ENCODE measurements at places on chromosomes 12 and 14. TPM values are rescaled to one million over a fixed set of nuclear protein-coding genes. Genes with fewer than 3 reads are reported as not detected.

The KCNA5 gene
- not detected for total RNA-seq

The SLCO1B1 gene
- not detected for total RNA-seq

- H3K27me3 ChIP-seq, result no peaks in the 10 kb centered on the region
- peaks cover 45% of the 10 kb centered on the region for H3K4me1 ChIP-seq
- H3K4me3 ChIP-seq, result peak overlapping the region; percentile 28
- peak; percentile 95 for DNase-seq
Measured at GRCh38 chr12:46430340-46430948, 57.9 kb upstream of the SLC38A2 start.

DNA sequence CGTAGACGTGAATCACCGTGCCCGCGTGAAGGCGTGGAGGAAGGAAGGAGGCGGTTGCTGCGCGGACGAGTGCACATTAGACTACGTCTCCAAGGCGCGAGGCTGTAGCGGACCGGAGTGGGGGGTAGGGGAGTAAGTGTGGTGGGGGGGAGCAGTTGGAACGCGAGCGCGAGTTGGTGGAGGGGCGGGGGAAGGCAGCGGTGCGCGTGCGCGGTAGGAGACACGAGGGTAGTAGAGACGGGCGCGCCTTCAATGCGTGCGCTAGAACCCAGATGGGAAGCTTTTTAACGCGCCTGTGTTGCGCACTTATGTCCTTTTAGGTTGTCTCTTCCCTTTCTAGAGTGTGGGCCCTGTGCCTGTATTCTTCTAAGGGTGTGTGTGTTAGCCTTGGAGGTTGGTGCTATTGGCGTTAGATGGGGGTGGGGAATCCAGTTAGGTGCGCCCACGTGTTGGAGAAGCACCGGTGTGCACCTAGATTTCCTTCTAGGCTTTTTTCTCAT is 604 bp downstream of the EIF4B start:
- H3K27ac ChIP-seq, result peak overlapping the region; percentile 94
- peak overlapping the region; percentile 88 for H3K4me3 ChIP-seq
- no peaks in the 10 kb centered on the region for H3K27me3 ChIP-seq
- H3K4me1 ChIP-seq, result peaks cover 47% of the 10 kb centered on the region
- peaks cover 42% of the 10 kb centered on the region for H3K36me3 ChIP-seq

The AMIGO2 gene
- total RNA-seq, result 19.3 TPM

DNA sequence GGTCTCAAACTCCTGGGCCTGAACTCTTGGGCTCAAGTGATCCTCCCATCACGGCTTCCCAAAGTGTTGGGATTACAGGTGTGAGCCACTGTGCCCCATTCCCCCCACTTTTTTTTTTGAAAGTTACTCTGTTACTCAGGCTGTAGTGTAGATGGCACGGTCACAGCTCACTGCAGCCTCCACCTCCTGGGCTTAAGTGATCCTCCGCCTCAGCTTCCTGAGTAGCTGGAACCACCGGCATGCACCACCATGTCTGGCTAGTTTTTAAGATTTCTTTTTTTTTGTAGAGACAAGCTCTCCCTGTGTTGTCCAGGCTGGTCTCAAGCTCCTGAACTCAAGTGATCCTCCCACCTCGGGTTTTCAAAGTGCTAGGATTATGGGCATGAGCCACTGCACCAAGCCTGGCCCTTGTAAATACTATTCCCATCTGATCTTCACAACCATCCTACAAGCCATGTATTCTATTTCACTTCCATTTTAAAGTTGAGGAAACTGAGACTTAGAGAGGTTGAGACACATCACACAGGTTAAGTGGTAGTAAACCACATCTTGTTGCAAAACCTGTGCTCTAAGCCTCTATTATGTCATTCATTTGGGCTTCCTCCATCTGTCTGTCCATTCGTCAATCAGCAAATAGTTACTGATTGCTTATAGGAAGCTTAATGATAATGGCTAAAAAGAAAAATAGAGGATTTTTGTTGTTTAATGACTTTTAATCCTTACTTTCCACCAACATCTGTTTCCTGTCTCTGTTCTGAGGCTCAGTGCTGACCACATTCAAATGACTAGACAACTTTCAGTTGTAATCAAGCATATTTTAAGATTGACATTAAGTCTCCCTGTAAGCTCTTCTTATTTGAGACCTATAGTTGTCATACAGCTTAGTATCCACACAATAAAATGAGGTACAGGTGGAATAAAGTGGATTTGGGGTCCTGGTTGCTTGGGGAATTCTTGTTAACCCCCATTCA is 9.2 kb downstream of the ASCL4 start:
- DNase-seq, result no peak
- H3K4me1 ChIP-seq, result no peaks in the 10 kb centered on the region
- no peak overlapping the region for H3K27ac ChIP-seq
- peaks cover 60% of the 10 kb centered on the region for H3K27me3 ChIP-seq

- H3K36me3 ChIP-seq, result peaks cover 77% of the 10 kb centered on the region
- no peak overlapping the region for H3K4me3 ChIP-seq
- H3K4me1 ChIP-seq, result peaks cover 21% of the 10 kb centered on the region
- DNase-seq, result no peak
Measured at GRCh38 chr12:132026061-132026795, 76.5 kb downstream of the EP400 start.

DNA sequence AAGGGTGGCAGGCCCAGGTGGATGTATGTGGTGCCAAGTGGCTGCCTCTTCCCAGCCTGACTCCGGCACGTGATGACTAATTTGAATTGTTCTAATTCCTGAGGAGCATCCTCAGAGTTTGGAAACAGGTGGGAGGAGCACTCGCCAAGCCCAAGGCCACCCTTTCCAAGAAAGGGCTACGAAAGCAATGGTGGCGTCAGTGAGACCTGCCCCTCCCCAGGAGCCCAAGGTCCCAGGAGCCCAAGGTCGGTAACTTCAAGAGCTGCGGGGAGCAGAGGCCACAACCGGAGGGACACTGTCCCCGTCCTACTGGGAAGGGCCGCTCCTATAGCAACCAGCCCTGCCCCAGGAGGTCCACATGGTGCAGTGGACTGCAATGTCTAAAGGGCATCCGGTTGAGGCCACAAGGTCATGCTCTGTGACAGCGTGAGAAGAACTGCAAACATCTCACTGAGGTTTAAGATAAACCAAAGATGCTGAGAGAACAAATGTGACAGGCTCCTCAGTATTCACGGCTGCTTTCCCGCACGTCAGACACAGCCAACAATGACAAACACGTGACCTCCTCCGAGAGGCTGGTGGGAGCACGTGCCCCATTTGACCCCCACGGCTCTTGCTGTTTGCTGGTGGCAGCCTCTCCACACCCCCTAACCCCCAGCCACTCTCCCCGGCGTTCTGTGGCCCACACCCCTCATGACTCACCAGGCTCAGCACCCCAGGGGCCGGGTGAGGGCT is 79.6 kb downstream of the ITPK1 start:
- no peak overlapping the region for H3K4me3 ChIP-seq
- DNase-seq, result peak; percentile 39
- no peaks in the 10 kb centered on the region for H3K36me3 ChIP-seq
- peaks cover 52% of the 10 kb centered on the region for H3K4me1 ChIP-seq
- H3K27me3 ChIP-seq, result no peaks in the 10 kb centered on the region

DNA sequence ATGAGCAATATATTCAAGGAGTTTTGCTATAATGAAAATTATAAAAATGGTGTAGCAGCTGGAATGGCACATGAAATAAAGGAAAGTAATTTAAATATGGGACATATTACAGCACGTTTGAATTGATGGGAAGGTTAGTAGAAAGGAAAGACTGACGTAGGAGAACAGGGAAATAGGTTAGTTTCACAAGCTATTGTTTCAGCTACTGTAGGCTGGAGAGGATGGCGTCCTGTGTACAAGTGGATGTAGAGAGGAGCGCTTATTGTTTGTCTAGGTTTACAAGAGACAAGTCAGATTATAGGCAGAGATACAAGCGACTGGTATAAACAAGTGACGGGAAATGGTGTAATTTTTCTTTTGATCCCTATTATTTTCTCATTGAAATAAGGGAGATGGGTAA is 431.2 kb upstream of the PDE3A start:
- H3K27me3 ChIP-seq, result peaks cover 8% of the 10 kb centered on the region
- no peak overlapping the region for H3K4me3 ChIP-seq
- H3K27ac ChIP-seq, result no peak overlapping the region

The SLC16A7 gene
- total RNA-seq, result 11.4 TPM

GRCh38 chr14:70317969-70318634 is 41.4 kb downstream of the COX16 start:
- H3K36me3 ChIP-seq, result no peaks in the 10 kb centered on the region
- DNase-seq, result peak; percentile 73
- H3K27me3 ChIP-seq, result peaks cover 13% of the 10 kb centered on the region
- no peaks in the 10 kb centered on the region for H3K4me1 ChIP-seq
- no peak overlapping the region for H3K27ac ChIP-seq

DNA sequence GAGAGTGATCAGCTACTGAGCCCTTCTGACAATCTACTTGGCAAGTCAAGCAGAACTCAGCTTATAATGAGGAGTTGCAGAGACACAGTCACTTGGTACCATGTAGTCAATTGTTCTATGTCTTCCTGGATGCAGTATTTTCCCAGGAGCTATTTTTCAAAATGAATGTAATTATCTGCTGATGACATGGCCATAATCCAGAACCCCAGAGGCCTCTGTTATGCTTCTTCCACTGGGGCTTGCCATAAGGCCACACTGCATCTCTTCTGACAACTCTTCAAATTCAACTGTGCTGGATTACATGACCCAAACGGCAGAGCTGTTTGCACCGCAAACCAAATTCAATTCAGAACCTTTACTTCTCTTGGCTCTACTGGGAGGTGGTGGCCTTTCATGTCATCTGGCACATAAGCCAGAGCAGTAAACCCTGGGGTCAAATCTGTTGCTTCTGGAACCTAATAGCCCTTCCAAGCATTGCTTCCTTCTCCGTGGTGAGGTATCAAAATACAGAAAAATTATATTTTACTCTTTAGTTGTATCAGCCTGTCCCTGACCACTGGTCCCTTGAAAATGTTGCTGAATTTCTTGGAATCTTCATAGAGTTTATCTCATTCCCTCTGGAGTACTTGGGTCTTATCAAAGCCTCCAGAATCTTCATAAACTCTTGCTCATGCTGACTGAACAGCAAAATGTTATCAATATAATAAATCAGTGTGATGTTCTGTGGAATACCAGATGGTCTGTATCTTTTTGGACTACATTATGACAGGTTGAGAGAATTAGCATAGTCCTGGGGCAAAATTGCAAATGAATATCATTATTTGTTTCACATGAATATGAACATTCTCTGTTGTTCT is 79.4 kb upstream of the DCN start:
- no peak overlapping the region for H3K4me3 ChIP-seq
- peaks cover 3% of the 10 kb centered on the region for H3K27me3 ChIP-seq
- H3K36me3 ChIP-seq, result no peaks in the 10 kb centered on the region
- no peak for DNase-seq
- no peaks in the 10 kb centered on the region for H3K4me1 ChIP-seq
- H3K27ac ChIP-seq, result no peak overlapping the region

DNA sequence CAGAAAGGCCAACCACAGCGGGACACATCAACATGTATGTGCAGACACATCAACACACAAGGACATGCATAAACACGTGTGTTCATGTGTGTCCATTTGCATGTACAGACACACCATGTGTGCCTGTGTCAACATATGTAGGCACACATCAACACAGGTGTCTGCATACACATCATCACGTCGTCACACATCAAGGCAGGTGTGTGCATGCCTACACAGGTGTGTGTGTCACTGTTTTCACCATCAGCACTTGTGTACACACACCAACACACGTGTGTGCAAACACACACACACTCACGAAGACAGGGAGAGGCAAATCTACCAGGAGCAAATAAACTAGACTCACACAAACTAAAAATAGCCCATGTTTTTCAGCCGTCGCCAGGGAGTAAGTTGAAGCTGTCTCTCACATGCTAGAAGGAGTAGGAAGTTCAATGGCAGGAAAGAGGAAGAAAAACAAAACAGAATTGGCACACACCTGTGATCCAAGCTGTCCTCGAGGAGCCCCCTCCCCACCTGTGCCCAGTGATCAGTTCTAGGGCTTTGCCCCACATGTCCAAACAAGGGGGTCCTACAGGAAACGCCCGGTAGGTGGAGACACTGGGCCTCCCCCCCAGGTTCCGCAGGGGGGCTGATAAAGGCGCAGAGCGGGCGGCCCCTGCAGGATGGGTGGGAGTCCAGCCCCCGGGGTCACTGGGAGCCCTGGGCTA is 7.4 kb downstream of the SCARB1 start:
- no peaks in the 10 kb centered on the region for H3K4me1 ChIP-seq
- peaks cover 21% of the 10 kb centered on the region for H3K36me3 ChIP-seq
- H3K27me3 ChIP-seq, result no peaks in the 10 kb centered on the region
- H3K4me3 ChIP-seq, result no peak overlapping the region
- DNase-seq, result no peak

DNA sequence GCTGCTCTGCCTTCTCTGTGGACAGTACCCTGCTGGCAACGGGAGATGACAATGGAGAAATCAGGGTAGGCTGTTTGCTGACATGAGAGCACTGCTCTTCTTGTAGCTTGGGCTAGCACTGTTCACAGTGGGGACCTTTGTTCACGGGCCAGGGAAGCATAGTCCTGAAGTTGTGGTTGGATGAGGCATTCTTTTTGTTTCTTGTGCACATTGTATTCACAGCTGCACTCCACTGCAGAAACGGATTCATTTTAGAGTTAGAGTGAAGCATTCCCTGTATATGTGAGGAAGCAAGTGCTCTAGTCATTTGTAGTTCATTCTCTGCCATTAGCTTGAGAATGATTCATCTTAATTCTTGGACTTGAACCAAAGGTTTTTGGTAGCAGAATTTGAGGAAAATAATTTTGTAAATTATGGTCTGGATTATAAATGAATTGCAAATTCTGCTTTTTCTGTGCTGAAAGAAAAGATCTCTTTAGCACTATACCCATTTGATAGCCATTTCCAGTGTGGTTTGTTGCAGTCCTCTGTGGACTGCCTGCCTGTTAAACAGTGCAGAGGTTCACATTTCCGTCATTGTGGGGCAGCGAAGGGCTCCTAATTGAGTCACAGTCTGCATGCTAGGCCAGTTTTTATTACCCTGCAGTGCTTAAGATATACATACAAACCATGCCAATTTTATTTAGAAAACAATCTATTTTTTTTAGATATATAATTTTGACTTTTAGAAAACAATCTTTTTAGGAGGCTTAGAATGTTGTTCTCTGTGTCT is 80.6 kb downstream of the APAF1 start:
- H3K27ac ChIP-seq, result no peak overlapping the region
- no peaks in the 10 kb centered on the region for H3K27me3 ChIP-seq
- no peaks in the 10 kb centered on the region for H3K36me3 ChIP-seq
- H3K4me3 ChIP-seq, result no peak overlapping the region
- DNase-seq, result peak; percentile 62

DNA sequence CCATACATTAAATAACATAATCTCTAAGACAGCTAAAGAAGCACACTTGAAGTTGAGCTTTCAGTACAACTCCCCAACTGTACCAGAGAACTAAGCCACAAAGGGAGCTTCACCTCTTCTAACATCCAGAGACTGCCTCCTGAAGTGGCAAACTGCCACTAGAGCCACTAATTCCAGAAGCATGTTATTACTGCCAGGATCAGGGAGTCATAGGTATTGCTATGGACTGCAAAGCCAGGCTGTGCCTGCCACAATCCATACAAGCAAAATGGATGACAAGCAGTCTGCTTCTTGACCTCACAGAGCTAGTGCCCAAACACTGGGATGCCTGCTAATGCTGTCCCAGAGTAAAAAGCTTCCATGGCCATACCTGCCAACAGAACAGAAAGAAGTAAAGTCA is 160.1 kb downstream of the STXBP6 start:
- H3K36me3 ChIP-seq, result no peaks in the 10 kb centered on the region
- no peaks in the 10 kb centered on the region for H3K27me3 ChIP-seq
- H3K4me1 ChIP-seq, result no peaks in the 10 kb centered on the region
- no peak for DNase-seq
